ENCODE measurements at places on chromosomes 16 and 17.

GRCh38 chr17:80459234-80459633, 17.2 kb downstream of the NPTX1 start:
- no peak for DNase-seq

DNA sequence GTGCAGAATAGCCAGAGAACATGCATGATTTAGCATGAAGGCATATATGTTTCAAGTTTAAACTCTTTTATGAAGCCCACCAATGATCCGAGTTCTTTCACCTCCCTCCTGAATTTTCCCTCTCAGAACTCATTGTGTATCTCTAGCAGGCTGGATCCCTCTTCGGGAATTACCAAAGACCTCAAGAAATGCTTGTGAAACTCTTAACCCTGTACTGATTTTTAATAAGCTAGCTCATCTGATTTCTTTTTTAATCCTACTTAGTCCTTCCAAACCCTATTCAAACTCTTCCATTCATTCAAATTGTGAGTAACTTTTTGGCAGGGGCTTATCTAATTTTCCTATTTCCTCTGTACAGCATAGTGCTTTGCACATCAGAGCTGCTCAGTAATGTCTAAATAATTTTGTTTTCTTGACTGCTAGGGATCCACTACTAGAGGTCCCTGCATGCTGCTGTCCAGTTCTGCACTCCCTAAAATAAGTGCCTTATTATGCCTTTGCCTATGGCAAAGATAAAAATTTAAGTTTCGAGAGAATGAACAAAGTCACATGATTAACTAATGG, 723.8 kb downstream of the CDH11 start:
- no peak for DNase-seq

DNA sequence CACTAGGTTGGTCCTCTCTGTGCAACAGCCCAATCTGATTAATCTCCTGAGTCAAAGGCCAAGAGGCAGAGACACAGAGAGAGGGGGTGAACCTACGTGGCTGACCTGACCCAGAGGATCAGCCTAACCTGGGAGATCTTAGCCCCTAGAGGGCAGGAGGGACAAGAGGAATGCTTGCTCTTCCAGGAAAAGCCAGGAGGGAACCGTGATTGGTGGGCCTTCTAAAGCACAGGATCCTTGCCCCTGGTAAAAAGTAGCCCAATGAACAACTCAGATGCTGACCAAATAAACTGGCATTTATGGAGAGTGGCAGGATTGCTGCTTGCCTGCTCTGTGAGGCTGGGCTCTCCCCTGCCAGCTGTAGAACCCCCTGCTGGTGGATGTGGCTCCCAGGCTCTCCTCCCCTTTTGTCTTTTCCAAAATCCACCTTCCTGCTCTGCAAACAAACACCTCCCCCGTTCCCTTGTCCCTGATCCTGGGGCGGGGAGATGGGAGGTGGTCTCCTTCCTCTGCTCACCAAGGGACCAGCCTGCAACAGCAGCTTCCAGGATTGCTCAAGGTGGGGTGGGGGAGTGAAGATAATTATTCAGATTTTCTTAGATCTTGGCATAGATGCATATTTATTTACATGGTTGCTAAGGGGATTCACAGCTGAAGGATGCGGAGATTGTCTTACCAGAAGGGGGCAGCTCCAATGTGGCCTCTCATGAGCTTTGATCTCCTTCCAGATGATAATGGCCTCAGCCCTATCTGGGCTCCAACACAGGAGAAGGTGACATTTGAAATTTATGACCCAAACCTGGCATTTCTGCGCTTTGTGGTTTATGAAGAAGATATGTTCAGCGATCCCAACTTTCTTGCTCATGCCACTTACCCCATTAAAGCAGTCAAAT, 71.9 kb downstream of the SDR42E1 start:
- DNase-seq, result no peak

- no peak for DNase-seq
These were observed 44.0 kb downstream of the MYH3 start for GRCh38 chr17:10612957-10613744.

DNA sequence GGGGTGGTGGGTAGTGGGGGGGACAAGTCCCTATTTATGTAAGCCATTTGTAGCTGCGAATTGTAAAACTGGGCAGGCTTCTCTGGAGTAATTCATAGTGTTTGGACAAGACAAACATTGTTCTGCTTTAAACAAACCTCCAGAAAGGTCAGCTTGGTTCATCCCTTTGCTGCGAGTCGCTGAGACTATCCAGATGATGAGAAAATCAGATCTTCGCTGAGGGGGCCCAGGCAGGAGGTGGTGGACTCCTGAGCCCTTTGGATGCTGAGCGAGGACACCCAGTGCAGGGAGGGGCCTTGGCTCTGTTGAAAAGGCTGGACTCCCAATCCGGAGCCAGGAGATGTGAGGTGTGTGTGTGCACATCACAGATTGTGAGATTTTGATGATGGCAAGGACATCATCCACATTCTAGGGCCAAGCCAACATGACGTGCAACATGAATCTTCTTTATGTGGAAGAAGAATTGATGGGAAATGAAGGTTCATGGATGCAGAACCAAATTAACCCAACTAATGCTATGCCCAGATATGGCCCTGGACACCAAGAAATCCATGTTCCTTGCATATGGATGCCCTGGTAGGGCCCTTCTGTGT, 15.0 kb upstream of the NTN1 start:
- DNase-seq, result no peak

GRCh38 chr17:33038740-33039139, 47.1 kb downstream of the SPACA3 start:
- no peak for DNase-seq

- DNase-seq, result no peak
These were observed 16.4 kb downstream of the FBXL20 start for GRCh38 chr17:39385040-39385439.
